NCI-H2081 treated with DMSO at 0.1 percent for 48 hours (cell line): ENCODE measurements at places on chromosomes 13 and 19.

GRCh38 chr13:109241160-109241559, 545.2 kb downstream of the IRS2 start:
- no peak for DNase-seq

- no peak for DNase-seq
Observed at GRCh38 chr13:105410602-105411001, 1124.9 kb downstream of the EFNB2 start.

GRCh38 chr19:36121486-36122124, 6.3 kb downstream of the TBCB start:
- no peak for DNase-seq

GRCh38 chr19:45876161-45876410, 9.9 kb downstream of the IRF2BP1 start:
- no peak for DNase-seq

DNA sequence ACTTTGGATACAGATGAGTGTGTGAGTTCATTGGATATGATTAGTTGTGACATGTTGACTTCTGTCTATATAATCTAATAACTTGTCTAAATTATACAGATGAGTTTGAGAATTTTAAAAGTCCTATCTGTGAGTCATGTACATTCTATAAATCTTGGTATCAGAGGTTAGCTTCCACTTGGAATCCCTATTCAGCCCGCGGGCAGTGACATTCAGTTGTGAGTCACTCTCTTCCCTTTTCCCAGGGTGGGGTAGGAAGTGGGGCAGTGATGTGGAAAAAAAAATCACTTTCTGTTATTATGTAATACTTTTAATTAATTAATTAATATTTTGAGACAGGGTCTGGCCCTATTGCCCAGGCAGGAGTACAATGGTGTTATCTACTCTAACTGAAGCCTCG, 33.0 kb upstream of the ZNF808 start:
- no peak for DNase-seq

- no peak for DNase-seq
Observed at GRCh38 chr19:6528544-6529121, 2.2 kb upstream of the TNFSF9 start.

- no peak for DNase-seq
Observed at GRCh38 chr19:532561-533363, 1.2 kb downstream of the CDC34 start.

GRCh38 chr13:98171900-98172589, 5.0 kb downstream of the RNF113B start:
- no peak for DNase-seq

DNA sequence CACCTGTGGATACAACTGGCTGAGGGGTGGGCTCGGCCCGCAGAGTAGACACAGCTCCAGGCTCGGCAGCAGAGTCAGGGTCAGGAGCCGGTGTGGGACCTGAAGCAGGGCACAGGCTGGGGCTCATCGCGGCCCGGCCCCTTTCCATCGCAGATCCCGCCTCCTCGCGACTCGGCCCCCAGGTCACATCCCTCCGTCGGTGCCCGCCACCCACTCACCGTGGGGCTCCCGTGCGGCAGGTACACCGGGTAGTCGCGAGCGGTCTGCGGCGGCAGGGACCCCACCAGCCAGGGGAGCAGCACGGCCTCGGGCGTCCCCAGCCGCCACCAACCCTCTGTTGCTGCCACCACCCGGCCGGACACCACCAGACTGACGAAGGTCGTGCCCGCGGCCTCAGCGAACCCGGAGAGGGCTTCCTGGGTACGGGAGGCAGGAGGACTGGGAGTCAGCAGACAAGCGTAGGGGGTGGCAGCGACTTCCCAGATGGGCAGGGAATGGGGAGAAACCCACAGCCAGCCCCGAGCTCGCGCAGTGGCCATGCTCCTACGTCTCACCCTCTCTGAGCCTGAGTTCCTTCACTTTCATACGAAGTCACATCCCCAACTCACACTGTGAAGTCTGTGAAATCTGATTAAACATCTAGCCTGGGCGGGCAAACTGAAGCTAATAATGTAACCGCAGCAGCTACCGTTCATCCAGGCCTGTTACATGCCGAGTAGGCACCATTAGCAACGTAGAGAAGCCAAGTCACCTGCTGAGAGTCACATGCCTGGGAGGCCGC, 3.7 kb downstream of the FUZ start:
- DNase-seq: no peak

DNA sequence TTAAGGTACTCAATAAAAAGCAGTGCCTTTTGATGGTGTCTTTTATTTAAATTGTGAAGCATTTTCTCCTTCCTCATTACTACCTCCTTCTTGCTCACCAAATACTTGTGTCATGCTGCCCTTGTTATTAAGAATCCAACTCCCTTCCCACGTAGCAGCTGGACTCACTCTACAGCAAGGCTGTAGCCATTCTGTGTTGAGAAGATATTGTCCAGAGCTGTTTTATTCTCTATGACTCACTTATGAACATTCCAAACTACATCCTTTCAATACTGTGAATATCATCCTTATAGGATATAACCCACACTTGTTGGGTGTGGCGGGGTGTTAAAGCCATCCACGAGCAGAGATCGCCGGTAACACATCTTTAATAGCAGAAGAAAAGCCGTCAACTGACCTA, 1671.5 kb upstream of the SLC10A2 start:
- DNase-seq: no peak

GRCh38 chr13:72397265-72397664, 330.2 kb downstream of the MZT1 start:
- DNase-seq: no peak
